ENCODE measurements at places on chromosomes 6 and 20. TPM values are rescaled to one million over a fixed set of nuclear protein-coding genes. Genes with fewer than 3 reads are reported as not detected.

The BHLHE23 gene
- not detected for total RNA-seq

The AGPAT1 gene
- 44.2 TPM for total RNA-seq

- no peak for DNase-seq
These were observed 9.6 kb downstream of the C20orf203 start for GRCh38 chr20:32664012-32664677.

- no peak for DNase-seq
These were observed 33.5 kb upstream of the TCF21 start for GRCh38 chr6:133855276-133855990.

DNA sequence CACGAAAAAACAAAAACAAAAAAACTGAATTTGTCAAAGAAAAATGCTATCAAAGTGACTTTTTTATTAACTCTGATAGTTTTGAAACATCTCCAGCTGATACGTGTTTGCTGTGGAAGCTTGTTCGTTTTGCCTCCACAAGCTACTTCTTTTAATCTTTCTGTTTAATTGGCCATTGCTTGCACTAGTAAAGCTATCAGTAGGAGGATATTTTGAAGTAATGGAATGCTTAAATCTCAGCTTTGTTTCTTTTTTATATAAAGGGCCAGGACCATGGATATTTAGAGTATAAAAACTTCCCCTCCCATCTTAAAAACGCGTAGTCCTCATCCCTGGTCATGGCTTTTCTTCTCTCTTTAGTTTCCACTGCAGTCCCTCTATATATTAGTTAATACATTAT, 344.0 kb downstream of the NKAIN2 start:
- DNase-seq = no peak

GRCh38 chr6:138261116-138261780, 43.0 kb upstream of the PBOV1 start:
- DNase-seq = no peak

- no peak for DNase-seq
These were observed 74.6 kb upstream of the RNF24 start for GRCh38 chr20:4089756-4090487.

DNA sequence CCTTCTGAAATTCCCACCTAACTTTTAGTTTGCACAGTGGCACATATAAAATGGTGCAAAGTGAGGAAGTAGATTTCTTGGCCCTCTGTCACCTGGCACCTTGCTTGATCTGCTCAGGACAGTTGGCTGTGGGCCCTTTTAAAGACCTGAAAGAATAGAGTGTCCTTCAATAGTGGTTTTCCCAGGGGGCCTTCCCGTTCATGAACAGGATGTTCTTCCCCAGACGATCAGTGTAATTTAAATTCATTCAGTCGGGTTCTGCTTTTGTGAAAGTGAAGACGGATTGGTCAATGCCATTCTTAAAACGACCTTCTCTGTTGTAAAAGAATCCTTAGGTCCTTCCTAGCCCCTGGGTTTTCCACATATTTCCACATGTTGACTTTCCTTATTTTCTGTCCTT, 178.5 kb downstream of the SASH1 start:
- no peak for DNase-seq

Measured in Right ventricle myocardium superior (tissue), 1 donor.